Activated CD4-positive, alpha-beta T cell treated with anti-CD3 and anti-CD28 coated beads for 4 hours (primary cell): ENCODE measurements at places on chromosomes 16 and 17.

GRCh38 chr16:17230932-17231581, 239.7 kb downstream of the XYLT1 start:
- DNase-seq = no peak

DNA sequence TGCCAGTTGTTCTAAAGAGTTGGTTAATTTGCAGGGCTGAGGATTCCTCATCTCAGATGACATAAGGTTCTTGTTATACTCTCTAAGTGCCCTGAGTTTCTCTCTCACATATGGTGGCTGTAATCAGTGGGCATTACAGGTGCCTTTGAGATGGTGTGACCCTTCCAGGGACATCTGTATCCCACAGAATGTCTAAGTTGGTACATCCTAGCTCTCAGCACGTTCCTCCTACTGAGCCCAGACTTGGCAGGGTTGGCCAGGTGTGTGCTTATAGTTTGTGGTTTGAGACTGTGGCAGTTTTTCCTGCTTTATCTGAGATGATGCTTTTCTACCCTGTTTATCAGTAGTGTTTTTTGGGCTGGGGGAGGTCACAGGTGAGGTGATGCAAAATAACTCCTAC, 36.3 kb downstream of the SPECC1 start:
- no peak for DNase-seq

DNA sequence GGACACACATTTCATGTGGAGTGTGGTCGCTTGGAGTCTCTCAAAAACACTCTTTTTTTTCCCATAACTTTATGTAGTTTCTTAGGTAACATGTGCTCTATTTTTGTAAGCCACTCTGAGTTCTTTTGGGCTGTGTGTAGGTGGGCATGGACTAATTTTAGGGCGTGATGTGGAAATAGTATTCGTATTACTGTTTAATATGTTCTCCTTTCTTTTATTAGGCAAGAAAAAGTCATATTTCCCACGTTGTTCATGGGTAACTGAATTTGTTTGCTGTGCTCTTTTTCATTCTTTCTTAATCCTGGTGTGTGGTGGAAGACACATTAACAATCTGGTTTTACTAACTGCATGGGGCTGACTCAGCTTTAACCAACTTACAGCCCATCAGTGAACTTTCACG, 27.4 kb downstream of the NDEL1 start:
- DNase-seq = no peak

- DNase-seq = no peak
These were observed 23.8 kb downstream of the LITAF start for GRCh38 chr16:11562941-11563340.

DNA sequence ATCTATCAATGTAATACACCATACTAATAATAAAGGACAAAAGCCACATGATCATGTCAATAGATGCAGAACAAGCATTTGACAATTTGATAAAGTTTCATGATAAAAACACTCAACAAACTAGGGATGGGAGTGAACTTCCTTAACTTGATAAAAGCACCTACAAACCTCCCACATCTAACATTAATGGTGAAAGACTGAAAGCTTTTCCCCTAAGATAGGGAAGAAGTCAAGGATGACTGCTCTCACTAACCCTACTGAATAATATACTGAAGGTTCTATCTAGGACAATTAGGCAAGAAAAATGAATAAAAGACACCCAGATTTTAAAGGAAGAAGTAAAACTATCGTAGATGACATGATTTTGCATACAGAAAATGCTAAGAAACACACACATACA, 10.4 kb upstream of the DYNLL2 start:
- DNase-seq = no peak

DNA sequence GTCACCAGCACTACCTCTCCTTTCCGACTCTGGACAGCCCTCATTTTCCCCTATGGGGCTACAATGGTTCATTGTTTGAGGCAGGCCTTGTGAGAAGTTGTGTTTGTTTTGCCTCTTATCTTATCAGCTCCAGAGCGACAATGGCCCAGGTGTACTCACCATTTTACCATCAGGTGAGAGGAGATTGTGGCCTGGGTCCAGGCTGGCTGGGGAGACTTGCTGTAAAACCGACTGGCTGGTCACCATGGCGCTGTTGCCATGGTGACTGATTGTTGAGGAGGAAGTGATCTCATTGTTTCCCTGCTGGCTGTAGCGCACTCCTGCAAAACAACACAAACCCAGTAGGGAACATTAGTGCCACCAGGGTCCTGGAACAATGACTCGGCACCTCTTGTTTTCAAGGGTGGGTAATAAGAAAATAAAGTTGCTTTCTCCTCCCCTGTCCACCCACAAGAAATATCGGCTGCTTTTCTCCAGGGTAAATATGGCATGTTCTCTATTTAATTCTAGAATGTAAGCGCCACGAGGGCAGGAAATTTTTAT, 34.4 kb downstream of the HNF1B start:
- no peak for DNase-seq

- DNase-seq = peak; percentile 94
These were observed 1.5 kb downstream of the HCFC1R1 start for GRCh38 chr16:3022208-3022683.

DNA sequence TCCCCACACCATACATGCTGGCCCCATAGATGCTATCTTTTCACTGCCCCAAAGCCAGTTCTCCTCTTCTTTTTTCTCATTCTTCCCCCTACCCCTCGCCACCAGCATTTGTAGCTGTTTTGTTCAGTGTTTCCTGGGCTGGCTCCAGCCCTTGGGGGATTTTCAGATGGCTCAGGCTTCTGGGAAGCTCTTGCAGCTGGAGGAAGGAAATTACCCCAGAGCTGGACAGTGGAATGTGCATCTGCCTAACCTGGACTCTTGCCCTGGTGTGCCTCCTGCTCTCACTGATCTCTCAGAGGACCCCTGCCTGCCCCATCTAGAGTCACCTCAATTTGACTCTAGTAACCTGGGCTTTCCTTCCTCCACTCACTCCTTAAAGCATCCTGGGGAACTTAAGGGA, 82.8 kb downstream of the MYH13 start:
- DNase-seq = no peak

- no peak for DNase-seq
These were observed 977.4 kb downstream of the KCNJ18 start for GRCh38 chr17:22669721-22670120.

- DNase-seq = no peak
These were observed 31.0 kb downstream of the KIFC3 start for GRCh38 chr16:57771141-57771785.

DNA sequence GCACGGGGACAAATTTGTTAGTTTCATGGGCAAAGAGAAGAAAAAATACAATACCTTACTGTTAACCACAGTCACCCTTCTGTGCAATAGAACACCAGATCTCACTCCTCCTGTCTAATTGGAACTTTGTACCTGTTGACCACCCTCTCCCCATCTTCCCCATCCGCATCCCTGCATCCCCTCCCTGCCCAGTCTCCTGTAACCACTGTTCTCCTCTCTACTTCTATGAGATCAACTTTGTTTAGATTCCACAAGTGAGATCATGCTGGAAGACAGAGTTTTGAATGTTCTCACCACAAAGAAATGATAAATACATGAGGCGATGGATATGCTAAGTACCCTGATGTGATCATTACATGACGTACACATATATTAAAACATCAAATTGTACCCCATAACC, 47.7 kb downstream of the CLEC16A start:
- DNase-seq = no peak

- DNase-seq = no peak
These were observed 62.6 kb downstream of the PRKCA start for GRCh38 chr17:66364990-66365490.

DNA sequence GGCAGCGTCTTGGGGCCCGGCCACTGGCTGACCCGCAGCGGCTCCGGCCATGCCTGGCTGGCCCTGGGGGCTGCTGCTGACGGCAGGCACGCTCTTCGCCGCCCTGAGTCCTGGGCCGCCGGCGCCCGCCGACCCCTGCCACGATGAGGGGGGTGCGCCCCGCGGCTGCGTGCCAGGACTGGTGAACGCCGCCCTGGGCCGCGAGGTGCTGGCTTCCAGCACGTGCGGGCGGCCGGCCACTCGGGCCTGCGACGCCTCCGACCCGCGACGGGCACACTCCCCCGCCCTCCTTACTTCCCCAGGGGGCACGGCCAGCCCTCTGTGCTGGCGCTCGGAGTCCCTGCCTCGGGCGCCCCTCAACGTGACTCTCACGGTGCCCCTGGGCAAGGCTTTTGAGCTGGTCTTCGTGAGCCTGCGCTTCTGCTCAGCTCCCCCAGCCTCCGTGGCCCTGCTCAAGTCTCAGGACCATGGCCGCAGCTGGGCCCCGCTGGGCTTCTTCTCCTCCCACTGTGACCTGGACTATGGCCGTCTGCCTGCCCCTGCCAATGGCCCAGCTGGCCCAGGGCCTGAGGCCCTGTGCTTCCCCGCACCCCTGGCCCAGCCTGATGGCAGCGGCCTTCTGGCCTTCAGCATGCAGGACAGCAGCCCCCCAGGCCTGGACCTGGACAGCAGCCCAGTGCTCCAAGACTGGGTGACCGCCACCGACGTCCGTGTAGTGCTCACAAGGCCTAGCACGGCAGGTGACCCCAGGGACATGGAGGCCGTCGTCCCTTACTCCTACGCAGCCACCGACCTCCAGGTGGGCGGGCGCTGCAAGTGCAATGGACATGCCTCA, 773 bp downstream of the NTN3 start:
- DNase-seq = no peak

GRCh38 chr17:43755389-43755875, 3.2 kb downstream of the SOST start:
- no peak for DNase-seq

GRCh38 chr16:87051526-87052320, 265.5 kb downstream of the C16orf95 start:
- DNase-seq = no peak

DNA sequence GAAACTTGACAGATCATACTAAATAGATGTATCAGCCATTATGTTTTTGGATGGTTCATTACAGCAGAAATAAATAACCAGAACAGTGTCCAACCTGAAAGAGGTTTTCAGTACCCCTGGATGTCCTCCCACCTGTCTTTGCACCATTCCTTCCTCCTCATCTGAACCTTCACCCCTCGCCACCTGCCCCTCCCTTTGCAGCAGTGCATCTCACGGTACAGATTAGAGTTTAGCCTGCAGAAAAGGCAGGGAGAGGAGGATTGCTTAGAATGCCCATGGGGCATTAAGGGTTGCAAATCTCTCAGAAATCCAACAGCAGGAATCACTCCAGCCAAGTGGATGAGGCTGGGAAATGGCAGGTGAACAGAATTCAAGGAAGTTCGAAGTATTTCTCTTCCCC, 155.0 kb downstream of the HS3ST2 start:
- no peak for DNase-seq

- no peak for DNase-seq
These were observed 3.6 kb upstream of the SLC16A5 start for GRCh38 chr17:75084039-75084660.

GRCh38 chr17:29018788-29019474, 13.1 kb upstream of the SEZ6 start:
- DNase-seq = no peak

GRCh38 chr16:83355570-83356218, 452.1 kb upstream of the HSBP1 start:
- no peak for DNase-seq

- no peak for DNase-seq
These were observed 92.3 kb downstream of the SPAG9 start for GRCh38 chr17:51028176-51028863.

DNA sequence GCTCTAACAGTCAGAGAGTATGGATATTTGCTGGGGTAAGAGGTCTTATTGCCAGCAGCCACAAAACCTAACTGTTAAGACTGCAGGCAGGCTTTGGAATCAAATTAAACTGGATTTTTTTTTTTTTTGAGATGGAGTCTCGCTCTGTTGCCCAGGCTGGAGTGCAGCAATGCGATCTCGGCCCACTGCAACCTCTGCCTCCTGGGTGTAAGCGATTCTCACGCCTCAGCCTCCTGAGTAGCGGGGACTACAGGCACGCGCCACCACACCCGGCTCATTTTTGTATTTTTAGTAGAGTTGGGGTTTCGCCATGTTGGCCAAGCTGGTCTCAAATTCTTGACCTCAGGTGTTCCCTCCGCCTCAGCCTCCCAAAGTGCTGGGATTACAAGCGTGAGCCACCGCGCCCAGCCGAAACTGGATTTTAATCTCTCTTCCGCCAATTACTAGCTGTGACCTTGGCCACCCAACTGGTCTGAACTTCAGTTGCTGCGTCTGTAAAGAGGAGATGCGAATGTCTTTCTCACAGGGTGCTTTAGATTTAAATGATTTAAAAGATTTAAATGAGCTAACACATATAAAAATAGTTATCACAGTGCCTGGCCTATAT, 842 bp downstream of the MRPL10 start:
- DNase-seq = no peak

DNA sequence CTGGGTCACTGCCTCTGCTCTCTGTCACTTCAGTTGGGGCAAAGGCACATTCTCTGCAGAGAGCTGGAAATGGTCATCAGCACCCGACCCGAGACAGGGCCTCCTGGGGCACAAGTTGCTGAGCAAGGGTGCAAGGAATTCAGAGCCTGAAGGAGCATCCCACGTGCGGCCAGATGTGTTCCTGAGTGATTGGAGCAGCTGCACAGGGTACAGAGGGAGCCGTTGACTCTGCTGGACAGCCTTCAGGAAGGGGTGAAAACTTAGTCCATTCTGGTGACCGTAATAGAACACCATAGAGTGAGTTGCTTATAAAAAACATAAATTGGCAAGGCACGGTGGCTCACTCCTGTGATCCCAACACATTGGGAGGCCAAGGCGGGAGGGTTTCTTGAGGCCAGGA, 106.8 kb downstream of the CCDC182 start:
- no peak for DNase-seq

DNA sequence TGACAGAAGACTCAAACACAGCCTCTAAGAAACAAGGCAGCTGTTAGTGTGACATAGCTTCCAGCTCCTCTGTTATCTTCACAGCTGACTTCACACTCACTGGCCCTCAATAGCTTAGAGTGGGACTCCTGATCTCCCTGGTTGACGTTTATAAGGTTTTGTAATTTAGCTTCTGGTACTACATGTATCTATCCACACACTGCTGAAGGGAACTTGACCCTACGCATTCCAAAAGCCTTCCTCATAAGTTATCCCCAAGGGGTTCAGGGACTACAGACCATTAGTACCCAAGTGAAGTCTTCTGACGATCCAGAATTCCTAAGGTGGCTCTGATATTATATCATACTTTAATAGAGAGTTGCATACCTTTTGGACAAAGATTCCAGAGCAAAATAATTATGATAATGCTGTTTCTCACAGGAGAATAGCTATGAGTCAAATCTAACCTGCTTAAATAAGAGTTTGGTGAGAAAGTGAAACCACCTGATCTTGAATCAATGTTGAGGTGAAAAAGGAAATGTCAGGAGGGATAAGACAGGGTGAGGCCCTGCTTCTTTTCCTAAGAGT, 14.5 kb downstream of the ACACA start:
- no peak for DNase-seq

DNA sequence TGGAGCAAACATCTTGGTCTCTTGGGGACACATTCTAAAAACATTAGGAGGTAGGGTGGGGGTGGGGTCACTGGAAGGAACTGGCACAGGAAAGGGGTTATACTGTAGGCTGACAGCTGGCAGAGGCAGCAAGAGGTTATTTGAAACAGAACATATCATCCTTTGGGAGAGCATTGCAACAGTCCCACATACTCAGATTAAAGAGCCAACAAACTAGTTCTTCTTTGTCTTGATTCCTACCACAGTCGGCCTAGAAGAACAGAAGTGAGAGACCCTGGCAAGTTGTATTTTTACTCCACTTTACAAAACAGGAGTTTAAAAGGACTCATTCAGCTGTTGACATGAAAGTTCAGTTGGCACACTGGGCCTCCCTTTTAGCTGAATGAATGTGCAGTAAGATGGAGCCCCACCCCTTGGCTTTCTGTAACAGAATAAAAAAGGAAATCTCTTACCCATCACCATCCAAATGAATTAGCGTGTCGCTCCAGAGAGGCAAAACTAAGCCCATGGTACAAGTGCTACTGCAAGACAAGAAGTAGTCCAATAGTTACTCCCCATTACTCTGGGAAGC, 54.6 kb upstream of the CORO6 start:
- no peak for DNase-seq

GRCh38 chr17:50256826-50257618, 17.2 kb upstream of the TMEM92 start:
- DNase-seq = no peak
